Osteoblast (primary cell): ENCODE measurements at places on chromosomes 7 and 10. TPM values are rescaled to one million over a fixed set of nuclear protein-coding genes. Genes with fewer than 3 reads are reported as not detected.
A peak's percentile ranks its signal among the peaks of the same experiment; 100 is the strongest.

- no peaks in the 10 kb centered on the region for H3K27me3 ChIP-seq
- no peak overlapping the region for H3K27ac ChIP-seq
- H3K4me1 ChIP-seq = no peaks in the 10 kb centered on the region
- DNase-seq = peak; percentile 35
- no peaks in the 10 kb centered on the region for H3K36me3 ChIP-seq
These were observed 52.9 kb downstream of the PFKFB3 start for GRCh38 chr10:6255548-6256061.

DNA sequence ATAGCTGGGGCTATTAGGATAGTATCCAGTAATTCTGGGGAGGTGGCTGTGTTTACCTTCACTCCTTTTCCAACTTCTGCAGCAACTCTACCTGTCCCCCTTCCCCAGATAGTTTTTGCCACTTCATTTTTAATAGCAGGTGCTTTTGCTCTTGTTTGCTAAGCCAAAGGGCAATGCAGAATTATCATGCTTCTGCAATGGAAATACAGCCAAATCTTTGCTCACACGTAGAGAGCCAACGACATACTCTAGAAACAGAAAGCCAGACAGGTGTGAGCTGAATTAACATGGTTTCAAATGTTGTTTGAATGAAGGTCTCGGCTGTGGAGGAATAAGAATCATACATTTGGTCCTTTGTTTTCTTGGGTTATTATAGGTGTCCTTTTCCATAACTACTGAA is 14.4 kb downstream of the PLEKHS1 start:
- DNase-seq = no peak
- peaks cover 17% of the 10 kb centered on the region for H3K27me3 ChIP-seq
- H3K4me3 ChIP-seq = no peak overlapping the region
- no peak overlapping the region for H3K27ac ChIP-seq
- no peaks in the 10 kb centered on the region for H3K36me3 ChIP-seq
- no peaks in the 10 kb centered on the region for H3K4me1 ChIP-seq

DNA sequence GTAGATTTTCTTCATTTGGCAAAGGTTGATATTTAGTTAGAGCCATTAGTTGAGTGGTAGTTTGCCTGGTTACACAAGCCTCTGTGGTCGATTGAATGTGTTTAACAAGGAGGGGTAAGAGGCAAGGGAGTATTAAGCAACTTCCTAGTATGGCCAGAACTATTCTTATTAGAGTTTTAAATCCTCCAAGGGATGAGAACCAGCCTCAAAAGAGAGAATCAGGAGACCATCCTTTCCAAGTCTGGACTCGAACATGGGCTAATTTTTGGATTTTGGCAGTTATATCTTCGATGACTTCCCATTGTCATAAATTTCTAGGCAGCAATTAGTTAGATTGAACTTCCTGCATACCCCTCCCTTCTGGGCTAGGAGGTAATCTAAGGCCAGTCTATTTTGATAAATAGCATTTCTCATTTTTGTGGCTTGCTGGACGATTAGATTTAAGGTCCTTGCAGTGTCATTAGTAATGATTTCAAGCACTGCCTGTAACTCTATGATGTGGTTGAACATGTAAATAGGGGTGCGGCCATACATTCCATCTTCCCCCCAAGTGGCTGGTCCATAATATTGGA is 219.5 kb upstream of the KCND2 start:
- H3K4me3 ChIP-seq = no peak overlapping the region
- H3K27ac ChIP-seq = peak overlapping the region; percentile 87
- DNase-seq = no peak
- H3K36me3 ChIP-seq = no peaks in the 10 kb centered on the region
- peaks cover 26% of the 10 kb centered on the region for H3K4me1 ChIP-seq

GRCh38 chr7:157979636-157980340 is 607.8 kb downstream of the PTPRN2 start:
- H3K4me3 ChIP-seq = no peak overlapping the region
- DNase-seq = peak; percentile 29

DNA sequence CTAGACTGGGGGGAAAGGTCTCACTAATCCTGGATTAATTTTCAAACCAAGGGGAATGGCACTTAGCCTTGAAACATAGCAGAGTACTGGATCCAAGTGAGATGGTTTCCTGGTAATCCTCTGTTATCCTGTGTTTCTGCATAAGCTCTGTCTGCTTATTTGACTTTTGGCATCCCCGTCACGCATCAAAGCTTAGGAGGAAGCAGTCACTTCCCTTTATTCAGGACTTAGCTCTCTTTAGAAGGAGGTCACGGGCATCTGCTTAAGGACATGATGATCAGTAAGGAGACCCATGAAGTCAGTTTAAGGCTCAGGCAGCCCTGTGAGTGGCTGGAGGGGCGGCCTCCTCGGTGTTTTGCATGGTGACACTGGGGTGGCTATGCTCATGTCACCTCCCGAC is 30.0 kb downstream of the TSPAN15 start:
- H3K4me3 ChIP-seq = no peak overlapping the region
- DNase-seq = peak; percentile 41
- no peaks in the 10 kb centered on the region for H3K36me3 ChIP-seq
- H3K27ac ChIP-seq = no peak overlapping the region
- H3K27me3 ChIP-seq = no peaks in the 10 kb centered on the region

GRCh38 chr7:120873401-120873800 is 15.5 kb upstream of the TSPAN12 start:
- no peaks in the 10 kb centered on the region for H3K4me1 ChIP-seq
- H3K27me3 ChIP-seq = no peaks in the 10 kb centered on the region
- no peak for DNase-seq
- H3K27ac ChIP-seq = no peak overlapping the region
- H3K4me3 ChIP-seq = no peak overlapping the region
- H3K36me3 ChIP-seq = no peaks in the 10 kb centered on the region

- no peak overlapping the region for H3K27ac ChIP-seq
- no peaks in the 10 kb centered on the region for H3K27me3 ChIP-seq
- DNase-seq = no peak
- no peaks in the 10 kb centered on the region for H3K36me3 ChIP-seq
- H3K4me3 ChIP-seq = no peak overlapping the region
- H3K4me1 ChIP-seq = no peaks in the 10 kb centered on the region
These were observed 64.7 kb downstream of the POM121L12 start for GRCh38 chr7:53100091-53100490.

DNA sequence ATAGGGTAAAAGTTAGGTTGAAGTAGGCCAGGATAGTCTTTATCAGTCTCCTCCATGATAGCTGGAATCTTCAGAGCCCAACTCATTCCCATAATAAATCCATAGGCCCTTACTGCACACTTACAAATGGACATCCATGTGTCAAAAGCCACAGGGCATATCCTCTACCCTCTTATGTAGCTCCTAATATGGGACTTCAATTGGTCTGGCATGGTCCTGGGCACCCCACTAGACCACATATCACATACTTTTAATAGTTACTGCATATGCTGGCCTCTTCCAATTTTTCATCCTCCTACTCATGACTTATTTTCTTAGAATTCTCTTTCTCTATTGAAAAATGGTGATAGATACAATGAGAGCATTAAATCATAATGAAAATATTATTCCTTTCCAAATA is 169.3 kb downstream of the MAGI2 start:
- no peaks in the 10 kb centered on the region for H3K36me3 ChIP-seq
- H3K27ac ChIP-seq = peak overlapping the region; percentile 55
- no peaks in the 10 kb centered on the region for H3K27me3 ChIP-seq
- no peak overlapping the region for H3K4me3 ChIP-seq
- no peak for DNase-seq

- H3K27me3 ChIP-seq = no peaks in the 10 kb centered on the region
- DNase-seq = no peak
- H3K4me3 ChIP-seq = no peak overlapping the region
- no peak overlapping the region for H3K27ac ChIP-seq
- no peaks in the 10 kb centered on the region for H3K36me3 ChIP-seq
- H3K4me1 ChIP-seq = no peaks in the 10 kb centered on the region
These were observed 263.8 kb downstream of the PTEN start for GRCh38 chr10:88127269-88127668.

DNA sequence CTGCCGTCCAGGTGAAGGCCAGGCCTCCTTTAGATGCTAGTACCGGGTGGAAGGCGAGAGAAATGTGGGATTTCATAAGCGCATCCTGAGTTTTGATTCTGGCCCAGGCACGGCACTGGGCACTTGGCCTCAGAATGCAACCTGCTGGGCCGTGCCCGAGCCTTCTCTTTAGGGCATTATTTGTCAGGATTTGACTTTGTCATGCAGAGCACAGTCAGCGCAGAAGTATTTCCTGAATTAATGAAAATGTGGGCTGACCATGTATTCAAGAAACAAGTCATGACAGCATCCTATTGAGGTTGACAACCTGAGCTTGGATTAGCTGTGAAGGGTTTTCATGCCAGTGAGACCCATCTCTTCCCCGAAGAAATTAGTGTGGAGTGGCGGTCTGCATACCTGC is 34.4 kb downstream of the RCC1L start:
- no peak overlapping the region for H3K4me3 ChIP-seq
- peaks cover 23% of the 10 kb centered on the region for H3K36me3 ChIP-seq
- no peaks in the 10 kb centered on the region for H3K4me1 ChIP-seq
- no peak overlapping the region for H3K27ac ChIP-seq
- H3K27me3 ChIP-seq = no peaks in the 10 kb centered on the region

GSTO2 gene
- total RNA-seq = 1.8 and 2.2 TPM in 2 replicates

ITGB8 gene
- 30.9 and 35.1 TPM in 2 replicates for total RNA-seq

SH3PXD2A gene
- total RNA-seq = 27.7 and 29.0 TPM in 2 replicates

ACHE gene
- under 0.01 TPM in 2 replicates for total RNA-seq

TMEM196 gene
- not detected in 2 replicates for total RNA-seq
